ENCODE measurements at places on chromosomes 6 and 20. TPM values are rescaled to one million over a fixed set of nuclear protein-coding genes. Genes with fewer than 3 reads are reported as not detected.

DNA sequence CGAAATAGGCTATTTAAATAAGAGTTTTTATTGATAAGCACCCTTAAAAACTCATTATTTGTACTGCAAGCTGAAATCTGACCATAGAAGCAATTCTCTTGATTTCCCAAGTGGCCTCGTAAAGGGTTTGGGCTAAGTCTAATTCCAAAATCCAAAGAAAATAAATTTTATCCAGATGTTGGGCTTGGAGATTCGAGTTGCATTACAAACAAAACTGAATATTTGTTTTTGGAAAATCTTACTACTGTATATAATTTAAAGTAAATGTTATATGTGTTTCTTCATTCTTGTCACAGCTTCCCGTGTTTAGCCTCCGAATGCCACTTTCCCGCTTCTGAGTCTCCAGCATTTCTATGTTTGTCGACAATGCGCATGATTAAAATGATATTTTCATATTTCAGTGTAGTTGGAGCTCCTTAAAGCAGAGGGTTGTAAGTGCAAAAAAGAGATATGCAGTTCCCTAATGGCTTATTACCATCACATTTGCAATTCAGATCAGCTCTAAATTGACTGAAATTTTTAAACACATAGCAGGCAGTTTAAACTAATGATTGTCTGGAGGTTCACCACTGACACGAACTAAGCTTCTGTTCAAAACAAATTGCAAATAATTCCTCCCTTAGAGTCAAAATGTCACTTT lies 47.0 kb downstream of the PRL start:
- no peak for DNase-seq

DNA sequence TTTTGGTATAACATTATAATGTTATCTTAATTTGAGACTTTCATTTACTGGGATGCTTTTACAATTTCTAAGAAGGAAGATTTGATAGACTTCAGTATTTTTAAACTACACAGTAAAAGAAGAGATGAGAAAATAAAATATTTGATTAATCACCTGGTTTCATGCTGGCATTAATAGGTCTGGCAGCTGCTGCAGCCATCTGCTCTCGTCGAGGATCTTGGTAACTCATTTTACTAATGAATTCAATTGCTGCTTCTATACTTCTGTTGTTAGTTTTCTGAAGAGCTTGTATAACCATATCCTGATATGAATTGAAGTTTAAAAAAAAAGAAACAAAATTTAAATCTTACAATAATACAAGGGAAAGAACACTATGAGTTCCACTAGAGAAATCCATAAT lies 23.0 kb downstream of the LATS1 start:
- DNase-seq = no peak

DNA sequence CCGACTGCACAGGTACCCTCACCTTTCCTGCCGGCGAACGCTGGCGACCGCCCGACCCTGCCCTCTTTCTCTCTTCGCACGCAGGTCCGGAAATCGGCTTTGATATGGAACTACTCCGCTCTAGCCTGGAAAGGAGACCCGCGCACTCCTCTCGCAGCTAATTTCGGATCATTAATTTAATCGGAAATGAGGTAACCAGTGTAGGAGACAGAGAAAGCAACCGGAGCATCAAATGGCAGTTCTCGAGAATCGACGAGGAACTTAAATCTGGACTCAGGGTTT lies 949 bp upstream of the ATXN1 start:
- no peak for DNase-seq

PM20D2 gene
- 14.3 TPM for total RNA-seq

DNA sequence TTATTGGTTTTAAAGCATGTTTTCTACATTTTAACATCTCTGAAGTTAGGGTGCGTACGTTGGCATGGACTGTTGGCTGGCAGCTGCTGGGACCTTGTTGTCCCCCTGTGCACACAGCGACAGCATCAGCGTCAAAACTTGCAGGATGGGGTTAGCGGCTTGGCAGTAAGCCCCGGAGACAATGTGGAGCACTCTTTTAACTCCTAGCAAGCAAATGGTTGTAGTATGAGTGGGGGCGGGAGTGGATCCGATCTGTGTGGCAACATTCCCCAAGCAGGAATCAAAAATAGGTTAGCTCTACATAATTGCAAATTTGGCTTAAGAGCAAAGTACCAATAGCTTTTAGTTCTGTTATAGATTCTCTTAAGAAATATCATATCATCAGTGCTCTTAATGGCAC lies 70.1 kb downstream of the NRN1 start:
- DNase-seq = no peak

EFCAB8 gene
- total RNA-seq = not detected

DNA sequence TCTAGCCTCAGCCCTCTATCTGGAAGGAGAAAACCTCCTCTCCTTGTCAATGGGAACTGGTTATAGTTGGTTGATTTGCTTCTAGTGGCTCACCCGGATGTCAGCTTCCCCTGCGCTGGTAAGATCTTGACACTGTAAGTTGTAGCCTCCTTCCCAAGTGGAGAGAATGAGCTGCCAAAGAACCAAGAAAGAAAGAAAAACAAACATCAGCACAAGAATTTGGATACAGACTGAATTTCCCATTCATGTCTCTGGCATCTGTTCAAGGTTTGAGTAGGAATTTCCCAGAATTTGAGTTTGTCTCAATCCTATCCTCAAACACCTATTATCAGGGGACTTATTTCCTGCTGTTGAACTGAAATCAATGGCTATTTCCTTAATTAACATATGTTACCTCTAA lies 44.1 kb downstream of the ELOVL2 start:
- DNase-seq = no peak

FAM162B gene
- 3.5 TPM for total RNA-seq

All from left ventricle myocardium inferior (tissue), 1 donor.